ENCODE measurements at places on chromosomes 6 and 20. TPM values are rescaled to one million over a fixed set of nuclear protein-coding genes. Genes with fewer than 3 reads are reported as not detected.

DNA sequence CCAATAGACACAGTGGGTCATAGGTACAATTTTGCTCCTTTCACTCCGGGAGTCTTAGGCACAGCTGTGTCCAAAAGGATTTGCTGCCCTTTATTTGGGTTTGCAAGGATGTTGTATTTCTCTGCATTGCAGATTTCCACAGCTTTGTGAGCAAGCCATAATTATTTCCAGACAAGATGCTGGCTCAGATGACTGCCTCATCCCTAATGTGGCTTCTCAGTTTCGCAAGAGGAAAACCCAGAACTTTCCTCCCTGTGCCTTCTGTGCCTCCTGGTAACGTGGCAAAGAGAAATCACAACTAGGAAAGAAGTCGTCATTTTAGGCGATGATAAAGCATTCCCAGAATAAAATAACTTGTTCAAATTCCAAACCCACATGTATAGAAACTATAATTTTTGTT, 33.7 kb downstream of the FAM50B start:
- DNase-seq = no peak

DNA sequence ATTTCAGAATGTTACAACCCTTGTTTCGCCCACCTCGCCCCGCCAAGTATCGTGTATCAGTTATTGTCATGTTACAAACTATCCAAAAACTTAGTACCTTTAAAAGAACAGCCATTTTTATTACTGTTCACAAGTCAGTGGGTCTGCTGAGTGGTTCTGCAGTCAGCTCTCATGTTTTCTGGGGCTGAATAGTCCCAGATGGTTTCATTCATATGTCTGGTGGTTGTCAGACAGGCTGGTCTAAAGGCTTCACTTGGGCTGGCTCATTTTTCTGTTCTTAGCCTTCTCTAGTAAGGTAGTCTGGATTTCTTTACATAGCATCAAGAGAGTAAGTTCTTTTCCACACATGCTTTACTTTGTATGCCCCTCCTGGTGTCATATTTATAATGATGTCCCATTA, 8.6 kb downstream of the ZNF292 start:
- DNase-seq = no peak

GRCh38 chr20:51401496-51401895, 141.0 kb downstream of the NFATC2 start:
- DNase-seq = no peak

GRCh38 chr6:32589596-32590449, at the start of gene HLA-DRB1:
HLA-DRB1 (minus strand) TSS chr6:32589848; CDS start chr6:32589742, 106 bp downstream.
- DNase-seq = no peak

DNA sequence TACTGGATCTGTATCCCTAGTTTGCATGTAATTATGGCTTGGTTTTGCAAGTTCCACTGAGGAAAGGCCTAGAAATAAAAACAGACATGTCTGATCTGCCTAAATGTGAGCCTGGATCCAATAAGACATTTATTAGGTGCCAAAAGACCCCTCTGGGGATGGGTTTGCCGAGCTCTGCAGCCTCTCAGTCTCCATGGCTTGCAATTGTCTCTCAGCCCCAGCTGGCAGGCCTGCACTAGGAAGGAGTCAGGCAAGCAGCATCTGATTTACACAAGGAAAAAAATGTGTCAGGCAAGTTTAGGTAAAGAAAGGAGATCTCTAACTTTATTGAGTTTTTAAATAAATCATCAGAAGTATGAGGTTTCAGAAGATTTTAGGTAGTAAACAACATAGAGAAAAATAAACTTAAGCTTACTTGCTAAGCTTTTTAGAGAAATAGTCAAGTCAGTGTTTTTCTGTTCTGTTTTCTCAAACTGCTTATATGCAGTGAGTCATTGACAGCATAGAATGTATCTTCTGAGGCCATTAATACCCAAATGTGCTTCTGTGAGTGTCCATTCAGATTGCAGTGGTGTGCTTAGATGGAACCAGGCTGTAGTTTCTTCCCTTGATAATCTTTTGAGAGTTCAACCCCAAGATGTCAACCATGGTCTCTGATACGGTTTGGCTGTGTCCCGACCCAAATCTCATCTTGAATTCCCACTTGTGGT, 121.0 kb downstream of the FHL5 start:
- DNase-seq = no peak

NRSN1 gene
- 0.73 TPM for polyA plus RNA-seq

DNA sequence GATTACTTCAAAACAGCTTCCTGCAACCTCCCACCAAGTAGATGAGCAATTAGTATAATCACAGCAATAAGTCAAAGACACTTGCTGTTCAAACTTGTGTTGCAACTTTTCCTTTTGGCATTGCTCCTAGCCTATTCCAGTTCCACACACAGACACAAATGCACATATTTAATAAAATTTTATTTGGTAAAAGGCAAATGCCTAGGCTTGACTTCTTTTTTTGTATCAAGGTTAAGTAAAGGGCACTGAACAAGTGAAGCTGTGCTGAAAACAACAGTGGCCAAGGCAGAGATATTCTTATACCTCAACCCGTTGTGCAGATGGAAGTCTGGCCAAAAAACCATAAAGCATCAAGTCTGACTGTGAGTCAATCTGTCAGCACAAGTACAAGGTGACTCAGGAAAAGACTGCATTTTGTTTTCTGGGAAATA, 708.4 kb upstream of the CITED2 start:
- no peak for DNase-seq

GRCh38 chr6:166514196-166514595, 72.3 kb downstream of the RAMACL start:
- DNase-seq = no peak
